GM18507 (cell line): ENCODE measurements at places on chromosomes 1 and 21.

DNA sequence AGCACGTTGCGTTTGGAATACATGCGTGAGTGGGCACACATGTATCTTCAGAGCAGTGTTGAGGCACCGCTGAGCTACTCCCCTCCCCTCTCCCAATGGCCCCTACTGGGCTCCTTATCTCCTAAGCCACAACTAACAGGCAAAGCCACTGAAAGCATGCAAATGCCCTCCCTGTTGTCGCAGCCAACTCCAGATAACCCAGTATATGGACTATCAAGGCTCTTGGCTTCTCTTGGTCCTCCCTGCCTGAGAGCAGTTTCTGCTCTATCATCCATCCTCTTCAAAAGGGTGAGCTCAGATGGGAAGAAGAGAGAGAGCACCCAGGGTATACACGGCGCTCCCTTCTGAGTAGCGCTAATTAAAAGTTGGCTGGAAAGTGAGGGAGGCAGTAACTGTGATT, 58.5 kb upstream of the CNTN2 start:
- no peak for DNase-seq

DNA sequence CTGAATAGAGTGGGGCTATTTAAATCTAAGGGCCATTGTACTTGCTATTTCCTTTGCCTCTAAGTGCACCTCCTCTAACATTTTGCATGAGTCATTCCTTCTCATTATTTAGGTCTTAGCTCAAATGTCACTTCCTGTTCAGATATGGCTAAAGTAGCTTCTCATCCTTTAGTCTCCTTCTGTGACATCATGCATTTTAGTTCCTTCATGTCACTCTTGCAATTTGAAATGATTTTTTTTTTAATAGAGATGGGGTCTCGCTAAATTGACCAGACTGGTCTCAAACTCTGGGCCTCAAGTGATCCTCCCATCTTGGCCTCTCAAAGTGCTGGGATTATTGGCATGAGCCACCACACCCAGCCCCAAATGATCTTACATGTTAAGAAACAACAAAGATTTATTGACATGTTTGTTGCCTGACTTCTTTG, 6.6 kb downstream of the TBX19 start:
- DNase-seq, result no peak

- no peak for DNase-seq
These were observed 43.8 kb upstream of the KCTD3 start for GRCh38 chr1:215523128-215523861.

DNA sequence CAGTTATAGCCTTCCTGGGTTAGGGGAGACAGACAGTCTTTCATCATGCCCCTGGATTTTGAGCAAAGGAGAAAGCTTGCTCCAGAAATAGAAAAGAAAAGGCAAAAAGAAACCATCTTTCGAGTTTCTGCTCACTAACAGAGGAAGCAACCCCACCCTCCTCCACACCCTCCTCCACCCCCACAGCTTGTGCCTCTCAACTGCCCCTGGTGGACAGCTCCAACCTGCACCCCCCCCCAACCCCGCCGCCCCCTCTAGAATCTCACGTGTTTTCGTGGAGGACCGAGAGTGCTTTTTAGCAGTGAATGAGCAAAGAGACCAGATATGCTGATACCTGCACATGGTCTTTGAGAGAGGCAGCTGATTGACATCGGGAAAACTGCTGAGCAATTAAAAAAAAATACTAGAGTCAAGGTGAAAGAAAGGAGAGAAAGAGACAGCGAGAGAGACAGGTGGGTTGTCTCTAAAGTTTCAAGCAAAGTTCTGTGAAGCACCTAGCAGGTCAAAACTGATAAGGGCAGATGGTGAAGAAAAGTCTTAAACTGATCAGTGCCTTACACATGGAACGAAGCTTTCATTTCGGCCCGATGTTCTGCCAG, 358.3 kb downstream of the KIF26B start:
- no peak for DNase-seq

- no peak for DNase-seq
These were observed at the start of gene MTARC2 for GRCh38 chr1:220748089-220748934. TSS of gene MTARC2 (plus strand) at chr1:220748322. CDS start at chr1:220748532, 210 bp downstream.

DNA sequence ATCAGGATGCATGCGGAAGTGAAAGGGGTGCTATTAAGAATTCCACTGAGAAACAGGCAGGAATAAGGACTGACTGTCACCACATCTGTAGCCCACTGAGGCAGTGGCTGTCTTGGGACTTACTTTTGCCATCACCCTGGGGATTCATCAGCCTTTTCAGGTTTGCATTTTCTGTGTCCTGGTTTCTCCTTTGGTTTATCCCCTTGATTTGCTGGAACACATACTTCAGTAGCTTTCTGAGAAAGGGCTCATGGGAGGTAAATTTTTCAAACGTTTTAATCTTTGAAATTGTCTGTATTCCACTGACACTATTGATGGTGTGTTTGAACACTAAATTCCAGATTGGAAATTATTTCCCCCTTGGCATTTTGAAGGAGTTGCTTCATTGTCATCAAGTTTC, 80.2 kb upstream of the ACTRT2 start:
- no peak for DNase-seq

GRCh38 chr1:22122273-22123070, 20.4 kb downstream of the WNT4 start:
- no peak for DNase-seq

- DNase-seq, result no peak
These were observed 12.1 kb downstream of the EPHA2 start for GRCh38 chr1:16143566-16144324.

- no peak for DNase-seq
These were observed 96.7 kb downstream of the MRPL37 start for GRCh38 chr1:54296666-54297065.

DNA sequence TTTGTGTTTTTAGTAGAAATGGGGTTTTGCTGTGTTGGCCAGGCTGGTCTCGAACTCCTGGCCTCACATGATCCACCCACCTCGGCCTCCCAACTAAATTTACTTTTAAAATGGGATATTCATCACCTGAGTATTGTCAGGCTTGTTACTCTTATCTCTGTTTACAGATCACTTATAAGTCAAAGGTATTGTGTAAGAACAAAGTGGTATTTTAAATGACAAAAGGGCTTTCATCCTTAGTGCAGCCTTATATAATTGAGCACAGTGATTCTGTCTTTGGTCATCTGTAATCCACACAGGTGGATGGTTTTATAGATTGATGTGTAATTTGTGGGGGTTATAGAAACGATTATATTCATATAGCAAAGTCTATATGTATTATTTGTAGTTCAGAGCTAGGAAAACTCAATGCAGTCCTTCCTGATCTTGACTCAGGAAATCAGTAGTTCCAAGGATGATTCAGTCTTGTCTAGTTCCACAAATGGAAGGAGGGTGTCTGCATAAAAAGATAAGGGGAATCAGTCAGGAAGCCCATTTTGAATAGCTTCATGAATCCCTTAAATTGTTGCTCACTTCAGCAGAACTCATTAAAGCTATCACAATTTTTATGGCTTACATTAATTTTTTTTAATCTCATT, 34.6 kb downstream of the STXBP3 start:
- no peak for DNase-seq

DNA sequence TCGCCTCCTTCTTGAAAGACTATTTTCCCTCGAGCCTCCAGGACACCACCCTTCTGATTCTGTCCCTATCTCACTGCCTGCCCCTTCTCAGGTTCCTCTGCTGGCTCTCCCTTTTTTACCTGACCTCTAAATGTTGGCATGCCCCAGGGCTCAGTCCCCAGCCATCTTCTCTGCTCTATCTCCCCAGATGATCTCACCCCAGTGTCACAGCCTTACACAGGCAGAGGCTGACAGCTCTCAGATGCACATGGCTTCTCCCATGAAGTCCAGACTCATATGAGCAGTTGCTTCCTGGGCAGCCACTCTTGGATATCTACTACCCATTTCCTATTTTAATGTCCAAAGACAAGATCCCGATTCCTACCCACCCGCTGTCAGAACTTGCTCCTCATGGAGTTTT, 37.5 kb downstream of the RXRG start:
- no peak for DNase-seq
